ENCODE measurements at places on chromosomes 6 and 20. TPM values are rescaled to one million over a fixed set of nuclear protein-coding genes. Genes with fewer than 3 reads are reported as not detected.

Gene MRAP2
- total RNA-seq, result 2.6 TPM

Gene FGD2
- 2.7 TPM for total RNA-seq

Gene NEDD9
- 36.5 TPM for total RNA-seq

Gene THBS2
- total RNA-seq, result 88.6 TPM

Gene CCN5
- total RNA-seq, result 481 TPM

Gene DAAM2
- total RNA-seq, result 16.9 TPM

Gene TRIM40
- total RNA-seq, result not detected

Gene ZNF391
- total RNA-seq, result 1.8 TPM

Gene IL17A
- total RNA-seq, result not detected

Gene SMIM13
- 10.2 TPM for total RNA-seq

All from lower leg skin (tissue), 4 donors.